Activated CD4-positive, alpha-beta T cell treated with anti-CD3 and anti-CD28 coated beads, Interleukin-2, Interleukin-4, amounts not matched to agents 100 ng/mL and 50 ng/mL, durations not matched to agents 16 hours and 8 hours (primary cell): ENCODE measurements at places on chromosomes 12 and 14.

DNA sequence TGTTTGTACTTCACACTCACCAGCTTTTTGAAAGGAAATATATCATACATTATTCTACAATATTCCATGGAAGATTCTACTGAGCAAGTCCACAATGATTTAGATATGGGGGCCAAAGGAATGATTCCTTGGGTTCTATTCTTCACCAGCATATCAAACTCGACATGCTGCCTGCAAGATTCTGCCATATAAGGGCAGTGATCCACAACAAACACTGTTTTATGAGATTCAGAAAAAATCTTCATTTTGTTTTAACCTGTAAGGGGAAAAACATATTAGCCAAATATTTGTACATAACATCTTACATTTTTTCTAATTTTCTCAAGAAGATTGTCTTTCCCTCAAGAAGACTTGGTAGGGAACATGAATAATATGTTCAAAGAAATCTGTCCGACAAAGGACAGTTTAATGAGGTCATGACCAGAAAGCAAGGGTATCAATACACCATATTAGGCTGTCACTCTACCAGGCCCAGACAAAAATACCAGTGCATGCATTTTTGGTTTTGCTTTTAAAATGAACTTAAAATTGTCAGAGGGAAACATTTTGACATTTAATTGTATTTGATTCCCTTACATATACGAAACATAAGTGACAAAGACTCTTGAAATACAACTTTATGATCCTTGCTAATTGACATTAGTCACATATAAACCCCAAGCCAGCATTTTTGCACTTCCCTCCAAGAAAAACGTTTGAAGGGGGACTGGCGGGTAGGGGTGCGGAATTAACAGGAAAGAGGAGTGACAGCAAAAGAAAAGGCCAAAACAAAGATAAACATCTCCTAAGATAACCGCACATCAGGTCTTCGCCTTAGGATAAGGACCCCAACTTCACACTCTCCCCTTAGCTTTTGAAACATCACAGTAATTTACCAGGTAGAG is 980 bp downstream of the INTS13 start:
- DNase-seq = peak; percentile 18

DNA sequence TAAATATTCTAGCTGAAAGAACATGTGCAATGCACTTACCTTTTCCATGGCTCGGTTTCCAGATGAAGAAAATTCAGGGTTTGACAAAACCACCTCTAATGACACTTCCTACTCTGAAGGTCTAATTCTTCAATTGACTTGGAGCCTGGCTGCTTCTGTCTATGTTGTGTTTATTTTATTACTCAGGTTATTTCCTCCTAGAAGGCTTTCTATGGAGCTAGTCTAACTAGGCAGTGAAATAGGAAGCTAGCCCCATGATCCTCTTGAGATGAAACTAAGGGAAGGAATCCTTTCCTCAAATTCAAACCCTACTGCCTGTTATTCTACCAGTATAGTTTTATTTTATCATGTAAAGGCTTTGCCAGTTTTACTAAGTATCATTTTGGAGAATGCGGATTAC is 20.9 kb upstream of the IFNG-AS1 start:
- no peak for DNase-seq

DNA sequence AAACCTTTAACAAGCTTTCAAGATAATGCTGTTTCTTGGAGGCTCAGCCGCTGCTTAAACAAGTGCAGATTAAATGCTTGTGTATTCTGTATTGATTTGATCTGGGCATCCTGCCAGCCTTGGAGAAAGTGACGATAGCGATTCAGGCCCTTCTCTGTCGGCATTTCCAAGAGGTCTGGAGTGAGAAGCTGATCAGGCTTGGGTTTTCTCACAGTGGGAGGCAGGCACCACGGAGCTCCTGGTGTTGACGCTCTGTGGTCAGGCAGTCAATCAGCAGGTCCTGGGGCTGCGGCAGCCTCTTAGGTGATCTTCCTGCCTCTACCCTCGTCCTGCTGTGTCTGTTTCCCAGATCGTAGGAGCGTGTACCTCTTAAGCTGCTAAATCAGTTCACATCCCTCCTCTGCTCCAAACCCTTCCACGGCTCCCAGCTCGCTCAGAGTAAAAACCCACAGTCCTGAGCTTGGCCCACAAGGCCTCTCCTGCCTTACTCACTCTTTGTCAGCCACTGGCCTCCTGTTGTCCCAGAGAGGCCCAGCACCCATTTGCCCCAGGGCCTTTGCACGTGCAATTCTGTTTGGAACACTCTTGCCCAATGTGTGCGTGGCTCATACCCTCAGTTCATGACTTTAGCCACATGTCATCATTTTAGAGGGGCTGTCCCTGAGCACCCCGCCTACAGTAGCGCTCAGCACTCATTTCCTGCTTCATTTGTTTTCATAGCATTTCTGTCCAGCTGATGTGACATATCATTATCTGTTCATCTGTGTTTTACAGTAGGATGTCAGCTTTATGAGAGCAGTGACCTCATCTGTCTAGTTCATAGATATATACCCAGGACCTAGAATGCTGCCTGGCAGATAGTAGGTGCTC is 155.4 kb downstream of the AACS start:
- no peak for DNase-seq

DNA sequence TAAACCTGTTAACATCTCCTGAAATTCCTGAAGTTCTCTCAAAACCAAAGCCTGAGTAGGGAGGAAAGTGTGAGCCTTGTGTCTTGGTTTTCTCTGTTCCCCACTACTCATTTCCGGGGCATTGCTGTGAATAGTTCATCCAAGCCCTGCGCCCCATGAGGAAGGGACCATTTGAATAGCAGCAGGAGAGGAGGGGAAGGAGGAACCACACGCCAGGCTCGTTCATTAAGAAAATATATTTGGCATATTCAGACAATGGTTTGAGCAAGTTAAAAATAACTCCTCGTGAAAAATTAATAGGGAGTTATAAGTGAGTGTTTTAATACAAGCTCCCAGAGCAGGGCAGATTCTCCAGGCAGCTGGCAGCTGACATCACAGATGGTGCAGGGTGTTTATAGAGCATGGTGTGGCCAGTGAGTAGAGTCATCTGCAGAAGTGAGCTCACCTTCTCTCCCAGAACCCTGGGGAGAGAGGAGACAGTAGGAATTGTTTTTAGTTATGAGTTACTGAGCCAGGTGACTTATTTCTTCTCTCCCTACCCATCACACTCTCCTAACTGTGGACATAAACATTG is 29.5 kb upstream of the CISTR start:
- no peak for DNase-seq

DNA sequence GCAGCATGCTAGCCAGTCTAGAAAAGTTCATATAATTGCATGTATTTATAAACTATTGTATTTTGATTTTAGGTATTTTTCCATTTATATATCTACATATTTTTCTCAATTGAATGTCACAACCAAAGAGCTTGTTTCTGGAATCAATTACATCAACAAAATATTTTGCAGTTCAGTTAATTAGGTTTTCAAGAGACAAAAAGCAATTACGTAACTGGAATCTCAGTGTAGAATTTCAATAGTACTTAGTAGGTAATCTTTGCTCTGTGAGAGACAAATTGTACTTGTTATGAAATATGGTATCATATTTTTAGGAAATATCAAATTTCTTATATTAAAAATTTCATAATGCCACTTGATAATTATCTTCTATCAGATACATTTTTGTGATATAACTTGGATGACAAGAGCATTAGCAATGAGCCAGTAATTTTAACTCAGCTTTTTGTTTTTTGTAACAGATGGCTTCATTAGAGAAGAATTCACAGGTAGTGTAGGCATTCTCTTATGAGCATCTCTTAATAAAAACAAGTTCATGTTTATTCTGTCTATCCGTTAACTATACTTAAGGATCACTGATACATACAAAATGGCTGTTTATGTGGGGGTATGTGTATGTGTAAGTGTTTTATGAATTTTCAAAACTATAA is 774.7 kb downstream of the C12orf50 start:
- DNase-seq = no peak

- DNase-seq = no peak
These were observed 32.0 kb downstream of the ARF6 start for GRCh38 chr14:49924852-49925251.

- no peak for DNase-seq
These were observed 74.7 kb downstream of the LLPH start for GRCh38 chr12:66055837-66056319.

- no peak for DNase-seq
These were observed 618 bp downstream of the SEC23A start for GRCh38 chr14:39102265-39102968.

GRCh38 chr14:104437703-104438102 is 141.9 kb upstream of the C14orf180 start:
- no peak for DNase-seq

DNA sequence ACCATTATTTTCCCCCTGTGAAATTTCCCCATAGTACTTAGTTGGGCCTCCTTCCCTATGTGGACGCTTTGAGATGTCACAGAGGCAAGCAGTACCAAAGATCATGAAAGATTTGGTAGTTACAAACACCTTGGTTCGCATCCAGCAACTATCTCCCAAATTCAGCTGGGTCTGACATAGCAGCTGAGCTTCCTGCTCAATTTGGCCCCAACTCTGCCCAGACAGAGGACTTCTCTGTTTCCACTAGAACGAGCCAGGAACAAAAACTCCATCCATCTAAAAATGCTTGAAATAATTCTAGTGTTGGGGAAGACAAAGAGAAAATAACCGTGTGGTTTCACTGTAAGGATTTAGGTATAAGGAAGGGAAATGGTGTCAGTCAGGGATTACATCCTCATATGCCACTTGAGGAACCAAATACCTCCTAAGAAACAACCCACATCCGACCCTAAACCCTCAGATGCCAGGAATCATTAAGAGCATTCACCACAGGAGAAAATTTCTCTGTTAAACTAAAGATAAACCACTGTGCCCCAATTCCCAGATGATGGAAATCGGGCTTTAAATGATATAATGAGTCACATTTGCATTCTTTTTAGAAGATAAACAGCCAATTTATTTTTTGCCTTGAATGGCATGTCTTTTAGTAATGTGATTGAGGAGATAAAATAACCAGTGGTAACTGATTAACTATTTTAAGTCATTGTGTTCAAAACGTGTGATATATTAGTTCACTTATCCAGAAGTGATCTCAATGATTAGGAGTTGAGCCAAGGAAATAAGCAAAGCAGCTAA is 103.7 kb upstream of the IFNG-AS1 start:
- DNase-seq = no peak

- DNase-seq = peak; percentile 6
These were observed 114.3 kb downstream of the SNAPC1 start for GRCh38 chr14:61876362-61877034.

- DNase-seq = no peak
These were observed 145.9 kb upstream of the SLCO1C1 start for GRCh38 chr12:20549108-20549719.

- no peak for DNase-seq
These were observed 54.7 kb upstream of the DDX11 start for GRCh38 chr12:31018790-31019505.

GRCh38 chr12:92341065-92341668 is 195.5 kb upstream of the BTG1 start:
- no peak for DNase-seq

- no peak for DNase-seq
These were observed 336.8 kb downstream of the LRIG3 start for GRCh38 chr12:58583529-58583928.

GRCh38 chr12:117100251-117100650 is 1.0 kb upstream of the TESC start:
- DNase-seq = no peak

DNA sequence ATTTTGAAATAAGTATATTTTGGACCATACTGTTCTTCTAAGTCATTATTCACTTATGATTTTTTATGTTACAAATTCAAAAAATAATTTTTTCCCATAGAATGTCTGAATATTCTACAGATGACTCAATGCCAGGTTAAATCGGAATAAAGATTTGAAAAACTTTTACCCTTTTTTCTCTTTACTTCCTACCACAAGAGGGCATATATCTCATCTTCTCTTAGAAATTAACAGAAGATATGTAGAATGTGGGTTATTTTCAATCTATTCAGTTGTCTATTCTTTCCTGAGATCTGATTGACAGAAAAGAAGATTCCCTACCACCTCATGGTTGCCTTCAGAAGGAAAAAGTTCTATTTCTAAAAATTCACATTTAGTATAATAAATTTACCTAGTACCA is 53.0 kb upstream of the KITLG start:
- DNase-seq = no peak

DNA sequence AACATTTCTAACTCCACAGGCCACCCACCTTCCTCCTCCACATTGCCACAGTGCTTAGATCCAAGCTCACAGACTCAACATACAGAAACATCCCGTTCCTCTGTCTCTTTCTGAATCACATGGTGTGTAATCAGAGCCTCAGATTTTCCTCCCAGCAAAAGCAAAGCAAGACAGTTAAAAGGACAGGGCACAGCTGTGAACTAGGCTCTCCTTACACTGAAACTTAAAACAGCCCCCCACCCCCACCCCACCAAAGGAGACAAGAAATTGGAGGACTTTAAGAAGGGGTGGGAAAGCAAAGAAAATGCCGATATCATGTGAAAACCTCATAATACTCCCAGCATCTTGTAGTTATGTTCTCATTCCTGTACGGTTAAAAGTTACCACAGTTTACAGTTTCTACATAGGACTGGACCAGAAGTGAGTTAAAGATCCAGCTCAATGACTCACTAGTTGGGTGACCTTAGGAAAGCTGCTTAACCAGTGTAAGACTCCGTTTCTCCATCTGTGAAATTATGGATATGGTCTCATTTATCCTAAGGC is 4.8 kb downstream of the YBX3 start:
- DNase-seq = no peak

DNA sequence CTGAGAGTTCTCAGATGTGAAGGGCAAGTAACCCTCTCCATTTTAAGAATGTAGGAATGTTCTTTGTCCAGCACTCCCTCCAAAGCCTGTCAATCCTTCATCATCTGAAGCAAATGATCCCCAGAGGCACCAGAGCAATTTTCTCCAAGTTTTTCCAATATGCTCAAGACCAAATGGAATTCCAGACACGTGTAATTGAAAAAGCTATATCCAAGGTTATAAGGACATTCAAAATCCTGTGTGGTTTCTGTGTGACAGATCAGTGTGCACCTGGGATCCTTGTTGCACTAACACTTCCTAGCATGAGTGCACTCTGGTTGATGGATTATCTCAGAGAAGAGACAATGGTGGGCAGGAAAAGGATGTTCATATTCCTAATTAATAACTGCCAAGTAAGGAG is 65.6 kb upstream of the OVCH1 start:
- no peak for DNase-seq

DNA sequence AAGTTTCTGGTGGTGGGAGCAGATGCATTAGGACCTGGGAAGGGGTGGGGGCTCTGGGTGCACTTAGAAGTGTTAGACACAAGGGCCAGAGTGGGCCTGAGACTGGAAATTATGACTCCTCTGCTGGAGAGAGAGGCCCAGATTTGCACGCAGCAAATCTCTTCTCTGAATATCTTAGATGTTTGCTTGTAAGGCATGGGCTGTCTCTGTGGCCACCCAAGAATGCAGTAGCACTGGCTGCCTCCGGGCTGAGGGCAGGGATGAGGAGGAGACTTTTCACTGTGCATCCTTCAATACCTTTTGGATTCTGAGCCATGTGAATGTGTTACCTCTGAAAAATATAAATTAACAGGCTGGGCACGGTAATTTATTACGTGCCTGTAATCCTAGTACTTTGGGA is 14.0 kb upstream of the RABGGTA start:
- DNase-seq = no peak

- DNase-seq = no peak
These were observed 114.1 kb downstream of the RFLNA start for GRCh38 chr12:124408822-124409517.
